ENCODE measurements at places on chromosomes 3 and 15.

DNA sequence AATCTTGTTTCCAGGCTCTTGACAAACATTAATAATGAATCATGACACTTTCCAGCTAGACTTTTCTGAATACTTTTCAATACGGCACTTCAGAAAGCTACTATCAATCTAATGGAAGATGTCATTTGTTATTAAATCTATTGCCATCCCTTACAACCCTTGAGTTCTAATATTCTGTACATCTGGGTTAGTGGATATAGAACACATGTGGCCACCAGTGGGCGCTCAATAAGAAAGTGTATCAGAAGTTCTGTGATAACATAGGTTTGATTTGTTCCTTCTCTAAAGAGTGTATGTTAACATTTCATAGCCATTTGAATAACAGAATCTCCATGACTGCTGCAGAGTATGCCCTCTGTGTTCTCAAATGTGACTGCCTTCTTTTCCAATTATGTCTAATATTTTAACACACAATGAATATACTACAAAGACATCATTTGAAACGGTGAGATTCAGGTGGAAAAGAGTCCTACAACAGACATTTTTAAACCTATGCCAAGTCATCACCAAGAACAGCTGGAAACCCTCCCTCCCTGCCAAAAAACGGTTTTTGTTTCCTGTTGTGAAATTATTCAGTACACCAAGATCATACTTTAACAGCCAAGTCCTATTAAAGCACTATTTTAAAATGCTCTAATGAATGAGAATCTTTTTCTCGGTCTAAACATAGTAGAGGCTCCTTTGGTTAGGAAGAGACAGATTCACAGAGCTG, 22.2 kb downstream of the ALDH1A2 start:
- peak; percentile 42 for DNase-seq

- no peak for DNase-seq
Observed at GRCh38 chr3:81393251-81393650, 368.2 kb downstream of the GBE1 start.

GRCh38 chr3:43181202-43181821, 75.4 kb upstream of the POMGNT2 start:
- no peak for DNase-seq

DNA sequence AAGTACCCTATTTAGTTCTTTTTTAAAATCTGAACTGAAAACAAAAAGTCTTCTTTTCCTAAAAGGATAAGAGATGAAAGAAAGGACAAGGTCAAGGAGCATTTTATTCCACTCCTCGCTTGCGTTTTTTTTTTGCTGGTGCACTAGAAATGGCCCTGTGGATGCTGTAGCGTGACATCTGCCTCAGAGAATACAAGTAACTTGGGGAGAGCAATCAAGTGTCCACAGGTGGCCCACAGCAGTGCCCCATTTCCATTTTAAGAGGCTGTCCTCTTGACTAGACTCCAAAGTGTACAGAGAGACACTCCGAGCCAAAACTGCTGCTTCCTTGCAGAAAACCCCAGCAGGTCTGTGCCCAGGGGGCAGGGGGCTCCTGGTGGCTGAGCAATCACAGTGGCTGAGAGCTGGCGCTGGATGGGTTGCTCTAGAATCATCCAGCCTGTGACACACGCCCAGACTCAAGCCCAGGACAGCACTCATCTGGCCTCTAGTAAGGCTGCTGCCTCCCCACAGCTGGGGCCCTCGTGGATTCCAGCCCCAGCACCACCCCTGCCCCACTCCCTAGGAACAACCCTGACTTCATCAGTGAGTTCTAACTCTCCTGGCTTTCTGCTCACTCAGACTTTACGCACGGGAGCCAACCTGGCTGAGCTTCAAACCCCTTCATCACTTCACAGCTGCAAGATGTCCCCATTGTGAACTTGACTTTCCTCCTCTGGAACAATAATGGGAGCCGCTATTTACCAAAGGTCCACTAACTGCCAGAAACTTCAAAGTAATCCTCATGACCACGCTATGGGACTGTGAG, 71.1 kb upstream of the SPATA12 start:
- no peak for DNase-seq

- DNase-seq, result no peak
Observed at GRCh38 chr3:168581771-168582225, 486.1 kb upstream of the GOLIM4 start.

DNA sequence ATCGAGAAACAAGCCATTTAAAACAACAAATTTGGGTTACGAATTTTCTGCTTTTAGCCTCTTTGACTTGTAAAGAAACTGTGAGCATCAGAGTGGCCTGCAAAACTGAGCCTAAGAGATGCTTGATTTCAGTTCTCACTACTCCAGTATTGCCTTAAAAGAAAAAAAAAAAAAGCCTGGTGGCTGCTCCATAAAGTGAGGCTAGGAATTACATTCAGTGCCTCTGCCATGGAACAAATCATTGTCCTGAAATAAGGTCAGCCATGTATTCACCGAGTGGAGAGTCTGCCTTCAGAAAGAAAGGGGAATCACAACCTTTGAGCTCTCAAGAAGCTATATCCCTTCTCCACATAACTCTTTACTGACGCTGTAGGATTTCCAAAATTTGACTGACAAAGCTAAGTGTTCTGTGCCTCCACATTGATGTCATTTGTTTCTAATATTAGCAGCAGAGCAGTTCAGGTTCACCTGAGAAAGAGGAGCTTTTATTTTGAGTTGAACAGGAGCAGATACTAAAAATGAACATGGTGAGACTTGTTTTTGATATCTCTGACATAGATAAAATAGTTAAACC, 137.3 kb downstream of the SSR3 start:
- DNase-seq, result no peak

DNA sequence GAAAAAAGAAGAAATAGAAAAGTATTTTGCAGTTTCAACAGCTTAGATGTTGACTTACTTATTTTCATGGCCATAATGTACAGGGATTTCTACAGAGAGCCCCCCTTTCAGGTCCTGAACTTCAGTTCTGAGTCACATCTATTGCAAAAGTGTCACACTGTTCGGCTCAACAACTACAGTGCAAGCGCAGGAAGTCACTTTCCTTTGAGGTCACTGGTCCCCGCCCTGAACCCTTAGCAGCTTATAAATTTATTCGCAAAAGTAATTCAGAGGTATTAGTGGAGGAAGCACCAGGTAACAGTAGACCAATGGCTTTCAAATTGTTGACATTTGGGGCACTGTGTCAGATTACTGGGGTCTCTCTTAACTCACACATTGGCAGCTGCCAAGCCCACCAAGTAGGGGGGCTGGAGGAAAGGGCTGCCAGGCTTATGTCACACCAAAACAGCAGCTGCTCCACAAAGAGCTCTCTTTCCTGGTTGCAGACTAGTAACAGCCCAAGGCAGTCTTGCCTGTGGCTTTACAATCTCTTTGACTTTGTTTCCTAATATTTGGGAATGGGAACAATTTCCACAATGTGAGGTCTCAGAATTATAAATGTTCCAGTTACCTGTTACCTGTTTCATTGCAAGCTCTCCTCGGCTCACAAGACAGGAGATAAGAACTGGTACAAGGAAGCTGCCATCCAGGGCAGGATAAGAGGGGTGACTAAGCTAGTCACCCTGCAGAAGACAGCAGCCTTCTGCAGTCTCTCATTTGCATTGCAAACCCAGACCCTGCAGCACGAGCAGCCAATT, 130.2 kb upstream of the STRIT1 start:
- DNase-seq, result no peak

GRCh38 chr15:66927201-66928077, 138.0 kb upstream of the SMAD3 start:
- DNase-seq, result no peak

DNA sequence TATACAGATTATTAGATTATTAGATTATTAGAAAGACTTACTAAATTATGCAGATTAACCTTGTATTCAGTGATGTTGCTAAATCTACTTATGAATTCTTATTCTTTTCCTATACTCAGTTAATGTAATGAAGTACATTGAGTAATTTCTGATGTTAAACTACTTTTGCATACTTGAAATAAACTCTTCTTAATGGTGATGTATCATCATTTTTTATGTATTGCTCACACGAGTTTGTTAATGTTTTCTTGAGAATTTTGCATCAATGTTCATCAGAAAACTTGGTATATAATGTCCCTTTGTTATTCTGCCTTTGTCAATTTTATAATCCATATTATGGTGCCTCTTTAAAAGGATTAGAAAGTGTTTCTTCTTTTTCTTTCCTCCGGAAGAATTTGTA, 163.2 kb upstream of the COL8A1 start:
- no peak for DNase-seq

DNA sequence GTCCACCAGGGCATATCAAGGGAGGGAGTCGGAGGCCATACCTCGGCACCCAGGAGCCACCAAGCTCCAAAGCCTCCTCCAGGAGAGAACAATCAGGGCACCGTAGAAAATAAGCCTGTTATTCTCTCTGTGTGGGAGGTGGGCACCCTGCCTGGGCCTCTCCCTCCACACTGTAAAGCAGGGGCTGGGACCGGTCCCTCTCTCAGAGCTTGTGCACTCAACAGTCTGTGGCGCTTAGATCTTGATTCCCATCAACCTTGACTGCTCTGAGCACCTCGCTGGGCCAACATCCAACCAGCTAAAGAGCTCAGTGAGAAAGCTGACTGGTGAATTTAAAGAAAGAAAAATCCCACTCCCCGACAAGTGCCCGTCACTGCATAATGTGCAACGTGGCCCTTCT, 53.0 kb downstream of the PCSK6 start:
- DNase-seq, result no peak

DNA sequence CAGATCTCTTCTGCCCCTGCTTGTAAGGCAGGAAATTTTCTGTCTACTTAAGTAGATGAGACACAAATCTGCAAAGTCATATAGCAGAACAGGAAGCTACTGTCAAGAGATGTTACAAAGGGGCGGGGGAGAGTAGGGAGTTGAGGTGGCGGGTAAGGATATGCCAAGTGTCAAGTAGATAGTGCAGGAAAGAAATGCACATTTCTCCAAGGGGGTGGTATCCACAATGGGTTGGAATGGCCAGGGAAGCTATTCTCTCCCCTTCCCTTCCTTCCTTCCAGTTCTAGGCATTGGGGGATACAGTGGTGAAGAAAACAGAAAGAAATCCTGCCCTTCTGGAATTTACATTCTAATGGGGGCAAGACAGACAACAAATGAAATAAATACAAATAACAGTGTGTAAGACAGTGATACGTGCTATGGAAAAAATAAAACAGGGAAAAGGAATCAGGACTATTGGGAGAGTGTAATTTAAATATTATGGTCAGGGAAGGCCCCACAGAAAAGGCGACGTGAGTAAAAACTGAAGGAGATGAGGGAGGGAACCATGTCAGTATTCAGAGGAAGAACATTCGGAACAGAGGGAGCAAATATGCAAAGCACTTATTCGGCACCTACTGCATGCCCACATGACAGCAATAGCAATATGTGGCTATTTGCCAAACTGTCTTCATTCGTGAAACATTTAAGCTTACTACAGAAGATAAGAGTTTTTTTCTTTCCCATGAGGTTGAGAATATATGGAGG, 42.8 kb upstream of the RNU6-1 start:
- DNase-seq, result no peak

DNA sequence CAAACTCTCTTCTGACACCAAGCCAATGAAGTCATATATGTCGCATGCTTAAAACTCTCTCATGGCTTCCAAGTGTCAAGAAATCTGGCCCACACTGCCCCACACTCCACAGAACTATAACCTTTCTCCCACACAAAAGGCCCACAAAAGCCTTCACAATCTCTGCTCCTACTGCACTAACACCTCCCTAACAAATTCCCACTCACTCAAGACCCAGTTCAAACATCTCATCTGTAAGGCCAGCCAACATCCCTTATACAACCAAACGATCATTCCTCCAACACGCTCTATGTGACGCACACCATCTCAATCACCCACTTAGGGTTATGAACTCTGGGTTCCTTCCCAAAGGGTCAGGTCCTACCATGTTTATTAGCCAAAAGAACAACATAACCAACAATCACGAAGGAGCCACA, 13.5 kb downstream of the TBC1D2B start:
- no peak for DNase-seq

DNA sequence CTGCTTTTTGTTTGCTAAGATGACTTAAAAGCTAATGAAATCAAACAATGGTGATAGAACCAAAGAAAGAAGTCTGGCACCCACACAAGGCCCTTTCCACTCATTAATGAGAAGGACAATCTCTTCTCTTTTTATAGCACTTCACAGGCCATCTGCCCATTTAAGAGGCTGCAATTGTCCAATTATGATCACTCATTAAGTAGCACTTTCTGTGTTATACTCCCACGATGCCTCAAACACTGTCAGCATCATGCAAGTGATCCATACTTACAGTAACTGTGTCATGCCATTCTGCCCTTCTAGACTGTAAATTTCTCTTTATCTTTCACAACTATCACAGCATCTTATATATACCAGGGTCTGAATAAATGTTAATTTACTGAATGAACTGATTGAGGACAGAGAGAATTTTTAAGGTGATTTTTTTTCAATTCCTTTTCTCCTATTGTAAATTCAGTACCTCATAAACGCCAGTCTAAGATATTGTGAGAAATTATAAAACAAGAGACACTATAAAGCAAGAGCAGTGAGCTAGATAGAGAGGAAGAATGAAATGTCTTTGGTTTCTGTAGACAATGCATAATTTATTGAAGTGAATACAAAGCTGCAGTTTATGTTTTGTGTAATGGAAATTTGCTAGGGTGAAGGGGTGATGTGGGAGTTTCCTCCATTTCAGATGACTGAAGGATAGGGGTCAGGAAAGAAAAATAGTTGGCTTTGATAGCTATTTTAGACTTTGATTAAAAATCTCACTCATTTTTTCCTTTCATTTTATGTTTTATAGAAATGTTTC, 17.3 kb downstream of the CD200 start:
- peak; percentile 72 for DNase-seq

- no peak for DNase-seq
Observed at GRCh38 chr15:31752065-31752762, 278.1 kb upstream of the CHRNA7 start.

GRCh38 chr15:28014623-28015200, 84.4 kb downstream of the OCA2 start:
- no peak for DNase-seq

DNA sequence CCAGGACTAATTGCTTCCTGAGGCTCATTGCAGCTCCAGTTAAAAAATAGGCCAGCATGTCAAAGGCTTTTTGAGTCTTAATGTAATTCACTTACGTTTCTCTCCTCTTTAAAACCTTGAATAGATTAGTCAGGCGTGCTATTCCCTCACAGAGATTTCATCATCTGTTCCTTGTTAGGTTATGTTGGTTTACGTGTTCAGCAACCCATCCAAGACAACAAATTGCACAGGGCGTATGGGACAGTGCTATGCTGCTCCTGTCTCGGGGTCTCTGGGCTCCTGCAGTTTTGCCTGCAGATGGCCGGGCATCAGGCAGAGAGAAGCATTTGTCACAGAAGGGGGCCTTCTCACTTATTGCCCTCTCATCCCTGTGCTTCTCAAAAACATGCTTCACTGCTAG, 117.1 kb downstream of the CHDH start:
- no peak for DNase-seq

DNA sequence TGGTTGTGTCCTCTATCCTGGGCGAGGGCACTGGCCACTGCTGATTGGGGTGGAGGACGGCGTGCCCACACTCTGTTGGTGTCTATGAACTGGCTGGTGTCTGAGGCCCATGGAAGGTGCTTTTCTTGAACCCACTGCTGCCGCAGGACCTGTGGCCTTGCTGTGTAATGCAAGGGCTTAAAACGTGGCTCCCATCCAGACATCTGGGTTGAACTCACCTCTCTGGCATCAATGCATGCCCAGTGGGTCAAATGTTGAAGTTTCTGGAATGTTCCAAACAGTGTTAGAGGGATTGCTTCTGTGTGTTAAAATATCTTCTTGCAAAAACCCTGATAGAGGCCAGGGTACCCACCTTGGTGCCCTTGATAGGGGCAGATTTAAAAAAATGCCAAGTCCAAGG, 42.6 kb downstream of the FAM3D start:
- DNase-seq, result no peak

All from NCI-H1105 treated with DMSO at 0.1 percent for 48 hours (cell line).